ENCODE measurements at places on chromosomes 16 and 17.

DNA sequence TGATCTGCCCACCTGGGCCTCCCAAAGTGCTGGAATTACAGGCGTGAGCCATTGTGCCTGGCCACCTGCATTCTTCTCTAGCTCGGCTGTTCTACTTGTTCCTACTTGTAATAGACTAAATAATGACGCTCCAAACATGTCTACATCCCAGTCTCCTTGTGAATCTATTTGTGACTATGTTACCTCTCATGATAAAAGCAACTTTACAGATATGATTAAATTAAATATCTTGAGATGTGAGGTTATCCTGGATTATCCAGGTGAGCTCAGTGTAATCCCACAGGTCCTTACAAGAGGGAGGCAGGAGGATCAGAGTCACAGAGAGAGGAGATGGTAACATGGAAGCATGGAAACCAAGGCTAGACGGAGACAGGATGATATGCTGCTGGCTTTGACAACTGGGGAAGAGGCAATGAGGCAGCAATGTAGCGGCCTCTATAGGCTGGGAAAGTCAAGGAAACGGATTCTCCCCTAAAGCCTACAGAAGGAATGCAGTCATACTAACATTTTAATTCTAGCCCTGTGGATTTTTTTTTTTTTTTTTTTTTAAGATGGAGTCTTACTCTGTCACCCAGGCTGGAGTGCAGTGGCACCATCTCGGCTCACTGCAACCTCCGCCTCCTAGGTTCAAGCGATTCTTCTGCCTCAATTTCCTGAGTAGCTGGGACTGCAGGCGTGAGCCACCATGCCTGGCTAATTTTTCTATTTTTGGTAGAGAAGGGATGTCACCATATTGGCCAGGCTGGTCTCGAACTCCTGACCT is 5.0 kb upstream of the LASP1 start:
- no peak for DNase-seq

DNA sequence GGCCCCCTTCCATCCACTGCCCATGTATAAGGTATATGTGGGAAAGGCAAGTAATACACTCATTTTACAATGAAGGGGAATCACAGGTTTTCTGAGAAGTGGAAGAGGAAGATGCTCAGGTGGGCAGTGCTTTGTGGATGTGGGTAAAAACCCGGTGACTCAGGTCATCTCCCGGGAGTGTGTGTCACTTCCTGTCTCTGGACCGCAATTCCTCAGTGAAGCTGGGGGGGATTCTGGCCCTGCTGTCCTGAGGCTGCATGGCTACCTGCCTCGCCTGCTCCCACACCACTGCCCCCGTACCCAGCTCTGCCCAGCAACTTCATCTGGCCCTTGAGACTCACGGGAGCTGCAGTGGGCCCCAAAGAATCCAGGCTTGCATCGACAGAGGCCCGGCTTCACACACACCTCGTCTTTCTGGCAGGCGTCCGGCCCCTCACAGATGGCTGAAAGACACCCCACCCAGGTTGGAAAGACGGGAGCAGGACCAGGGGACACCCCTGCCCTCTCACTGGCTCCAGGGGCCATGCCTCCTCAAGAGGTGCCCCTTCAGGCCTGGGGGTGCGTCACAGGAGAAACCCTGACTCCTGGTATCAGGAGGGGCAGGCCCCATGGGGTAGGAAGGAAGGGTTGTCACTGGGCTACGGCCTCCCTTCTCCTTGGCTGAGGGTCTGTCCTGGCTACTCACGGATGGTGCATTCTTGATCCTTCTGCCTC is 882 bp downstream of the SCARF1 start:
- DNase-seq: no peak

- peak; percentile 71 for DNase-seq
Observed at GRCh38 chr17:39631403-39631802, 4.7 kb downstream of the PPP1R1B start.

DNA sequence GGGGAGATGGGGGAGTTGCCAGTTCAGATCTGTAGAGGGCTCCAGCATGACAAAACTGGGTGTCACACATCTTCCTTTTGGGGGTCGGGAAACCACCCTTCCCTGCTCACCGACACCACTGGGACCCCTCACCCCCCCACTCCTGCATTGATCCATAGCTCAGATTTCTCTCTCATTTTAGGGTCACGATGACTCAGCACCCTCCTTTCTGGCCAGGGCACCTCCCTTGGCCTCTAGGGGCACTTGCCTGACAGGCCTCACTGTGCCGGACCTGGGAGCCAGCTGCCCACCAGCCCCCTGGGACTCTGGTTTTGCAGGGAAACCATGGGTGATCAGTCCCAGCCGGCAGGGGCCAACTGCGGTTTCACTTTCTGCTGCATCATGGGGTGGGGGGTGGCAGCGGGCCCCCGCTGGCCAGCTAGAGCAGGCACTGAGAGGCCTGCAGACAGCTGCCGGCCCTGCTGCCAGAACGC is 239.4 kb downstream of the MRTFB start:
- no peak for DNase-seq

DNA sequence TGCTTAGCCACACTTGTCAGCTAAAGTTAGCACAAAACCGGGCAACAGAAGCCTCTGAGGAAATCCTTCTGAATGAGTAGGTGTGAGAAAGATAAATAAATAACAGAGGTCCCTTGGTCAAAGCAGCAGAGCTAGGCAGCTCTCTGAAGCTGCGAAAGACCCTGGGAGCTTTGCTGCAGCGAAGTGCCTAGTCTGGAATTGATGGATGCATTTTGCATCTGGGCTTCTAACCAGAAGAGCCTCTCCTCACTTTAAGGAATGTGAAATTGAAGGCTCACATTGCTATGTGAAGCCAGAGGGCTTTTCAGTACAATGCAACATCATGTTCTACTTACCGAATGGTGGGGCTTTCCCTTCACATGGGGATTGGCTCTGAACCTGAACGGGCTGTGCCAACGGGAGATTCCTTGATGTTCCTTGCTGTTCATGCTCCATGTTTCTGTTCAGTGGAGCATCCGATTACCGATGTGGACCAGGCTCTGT is 274.6 kb downstream of the HS3ST3B1 start:
- no peak for DNase-seq

Measured in colonic mucosa (tissue), 4 donors.